ENCODE measurements at places on chromosomes 3 and 15.

- no peak for DNase-seq
Measured at GRCh38 chr3:10505050-10505790, at the start of gene ATP2B2. Gene ATP2B2, minus strand, starts transcription at chr3:10505586. Its CDS starts 56,043 bp downstream, at chr3:10449543.

- DNase-seq = no peak
Measured at GRCh38 chr3:32401126-32401525, 9.5 kb downstream of the CMTM7 start.

DNA sequence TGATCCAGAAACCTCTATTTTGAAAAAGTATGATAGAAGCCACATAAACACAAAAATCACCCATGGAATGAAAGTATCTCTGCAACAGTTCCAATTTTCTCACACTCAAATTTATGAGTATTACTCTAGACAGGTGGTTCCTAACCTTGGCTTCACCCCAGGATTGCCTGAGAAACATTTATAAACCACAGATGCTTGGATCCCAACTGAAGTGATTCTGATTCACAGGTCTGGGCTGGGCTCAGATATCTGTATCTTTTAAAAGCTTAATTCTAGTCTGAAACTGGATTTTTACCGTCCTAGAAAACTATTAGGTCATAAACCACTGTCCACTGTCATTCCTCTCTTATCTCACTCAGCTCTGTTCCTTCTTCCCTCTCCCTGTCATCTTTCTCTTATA, 7.4 kb upstream of the SST start:
- no peak for DNase-seq

GRCh38 chr3:45832699-45833098, 9.2 kb downstream of the LZTFL1 start:
- no peak for DNase-seq

DNA sequence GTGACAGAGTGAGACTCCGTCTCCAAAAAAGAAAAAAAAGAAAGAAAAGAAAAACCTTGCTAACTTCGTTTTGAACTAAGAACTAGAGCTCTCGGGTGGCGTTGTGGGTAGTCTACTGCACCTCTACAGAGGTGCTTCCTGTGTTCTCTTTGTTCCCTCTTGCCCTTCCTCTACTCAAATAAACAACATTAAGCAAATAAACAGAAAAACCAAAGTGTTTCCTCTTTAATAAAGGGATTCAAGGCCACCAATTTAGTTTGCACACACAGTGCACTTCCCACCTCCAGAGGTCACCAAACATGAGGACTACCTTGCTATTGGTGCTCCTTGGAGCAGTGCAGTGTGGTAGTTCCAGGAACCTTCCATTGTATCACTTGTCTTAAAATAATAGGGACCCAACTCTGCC, 354.2 kb upstream of the TBL1XR1 start:
- DNase-seq = no peak

GRCh38 chr3:114697401-114697800, 403.6 kb downstream of the TIGIT start:
- DNase-seq = no peak

GRCh38 chr3:24686808-24687207, 192.2 kb upstream of the THRB start:
- no peak for DNase-seq

- no peak for DNase-seq
Measured at GRCh38 chr3:37198996-37199395, 24.6 kb upstream of the LRRFIP2 start.

GRCh38 chr3:188455748-188456147, 301.8 kb downstream of the LPP start:
- no peak for DNase-seq

All from stimulated activated CD4-positive, alpha-beta T cell treated with anti-CD3 and anti-CD28 coated beads, Interleukin-4, amount 100 ng/mL, for 24 hours (primary cell).